Calu3 (cell line): ENCODE measurements at places on chromosomes 7 and 10.
A peak's percentile ranks its signal among the peaks of the same experiment; 100 is the strongest.

GRCh38 chr7:26556061-26556881 lies 264.6 kb downstream of the SNX10 start:
- peak; percentile 21 for DNase-seq

- no peak for DNase-seq
These were observed 22.0 kb upstream of the MSMB start for GRCh38 chr10:46068117-46068516.

DNA sequence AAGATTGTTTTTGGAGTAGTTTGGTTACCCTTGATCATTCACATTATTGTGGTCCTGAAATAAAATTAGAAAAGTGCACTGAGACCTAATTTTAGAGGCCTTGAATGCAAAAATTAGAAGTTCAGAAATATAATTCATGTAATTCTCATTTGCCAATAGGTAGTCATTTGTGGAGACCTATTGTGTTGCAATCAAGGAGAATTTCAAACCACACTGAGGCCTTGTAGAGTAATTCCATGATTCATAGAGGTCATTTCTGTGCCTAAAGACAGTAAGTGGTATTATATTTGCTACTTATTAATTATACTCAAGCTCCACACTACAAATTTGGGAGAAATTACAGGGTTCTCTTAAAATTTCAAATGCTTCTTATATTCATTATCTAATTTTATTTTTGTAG lies 946.8 kb upstream of the POT1 start:
- no peak for DNase-seq

- no peak for DNase-seq
These were observed 13.1 kb upstream of the UBE3C start for GRCh38 chr7:157125376-157126223.

DNA sequence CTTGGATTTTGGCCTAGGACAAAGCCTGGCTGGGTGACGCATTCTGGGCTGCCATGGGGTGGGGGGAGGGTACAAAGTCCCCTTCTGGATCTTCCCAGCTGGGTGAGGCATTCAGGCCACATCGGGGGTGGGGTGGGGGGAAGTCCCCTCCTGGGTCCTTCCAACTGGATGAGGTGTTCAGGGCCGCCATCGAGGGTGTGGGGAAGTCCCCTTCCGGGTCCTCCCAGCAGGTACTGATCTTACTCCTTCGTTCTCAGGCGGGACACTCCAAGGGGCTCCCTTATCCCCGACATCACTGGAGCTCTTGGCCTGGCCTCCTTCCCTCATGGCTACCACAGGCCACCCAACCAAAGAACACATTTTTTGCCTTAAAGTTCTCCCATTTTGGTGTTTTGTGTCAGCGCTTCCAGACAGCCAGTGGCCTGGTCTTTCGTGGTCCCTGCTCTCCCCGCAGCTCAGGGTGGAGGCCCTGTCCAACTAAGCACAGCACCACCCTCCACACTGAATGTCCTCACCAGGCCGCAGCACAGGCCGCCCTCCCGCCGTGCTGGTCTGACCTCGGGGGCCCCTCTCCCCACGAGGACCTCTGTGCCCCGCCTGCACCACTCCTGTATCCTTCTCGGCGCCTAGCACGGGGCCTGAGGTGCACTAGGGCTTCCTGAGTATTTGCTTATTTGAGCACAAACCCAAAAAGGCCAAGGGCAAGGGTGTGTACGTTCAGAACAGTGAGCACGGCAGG lies 38.5 kb downstream of the EN2 start:
- DNase-seq: no peak

GRCh38 chr10:3107426-3107961 lies 40.1 kb downstream of the PFKP start:
- peak; percentile 86 for DNase-seq

DNA sequence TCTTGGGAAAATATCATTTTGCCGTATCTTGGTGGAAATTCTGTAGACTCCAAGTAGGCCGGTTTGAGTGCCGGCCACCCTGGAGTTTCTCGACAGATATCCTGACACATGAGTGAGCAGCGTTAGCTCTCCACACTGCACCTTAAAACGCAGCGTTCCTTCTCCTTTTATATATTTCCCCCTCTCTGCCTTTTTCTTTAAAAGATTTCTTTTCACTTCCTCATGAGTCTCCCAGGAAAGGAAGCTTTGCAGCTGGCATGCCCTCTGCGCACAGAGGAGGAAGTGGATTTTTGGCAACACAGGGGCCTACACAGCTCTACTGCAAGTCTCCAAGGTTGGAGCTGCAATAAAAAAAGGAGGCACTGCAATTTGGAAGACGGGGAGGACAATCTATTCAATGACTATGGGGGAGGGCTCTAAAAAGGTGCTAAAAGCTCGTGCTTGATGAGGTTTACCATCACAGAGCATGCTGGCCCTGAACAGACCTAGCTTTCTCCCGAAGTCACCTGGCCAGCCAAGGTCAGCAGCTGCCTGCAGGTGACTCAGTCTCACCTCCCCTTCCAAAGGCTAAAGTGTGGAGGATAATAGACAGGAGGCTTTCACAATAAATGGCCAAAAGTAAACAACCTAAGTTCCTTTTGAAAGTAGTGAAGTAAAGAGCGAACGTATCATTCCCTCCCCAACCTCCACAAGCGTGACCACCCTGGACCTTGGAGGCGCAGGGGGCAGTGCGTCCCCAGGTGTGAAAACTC lies 252.8 kb downstream of the ZMYND11 start:
- DNase-seq: no peak

GRCh38 chr10:96168546-96168945 lies 38.4 kb downstream of the ZNF518A start:
- DNase-seq: no peak

GRCh38 chr7:30038196-30038980 lies 10.2 kb downstream of the PLEKHA8 start:
- no peak for DNase-seq

GRCh38 chr10:21326594-21327288 lies 198.7 kb downstream of the SKIDA1 start:
- DNase-seq: no peak

DNA sequence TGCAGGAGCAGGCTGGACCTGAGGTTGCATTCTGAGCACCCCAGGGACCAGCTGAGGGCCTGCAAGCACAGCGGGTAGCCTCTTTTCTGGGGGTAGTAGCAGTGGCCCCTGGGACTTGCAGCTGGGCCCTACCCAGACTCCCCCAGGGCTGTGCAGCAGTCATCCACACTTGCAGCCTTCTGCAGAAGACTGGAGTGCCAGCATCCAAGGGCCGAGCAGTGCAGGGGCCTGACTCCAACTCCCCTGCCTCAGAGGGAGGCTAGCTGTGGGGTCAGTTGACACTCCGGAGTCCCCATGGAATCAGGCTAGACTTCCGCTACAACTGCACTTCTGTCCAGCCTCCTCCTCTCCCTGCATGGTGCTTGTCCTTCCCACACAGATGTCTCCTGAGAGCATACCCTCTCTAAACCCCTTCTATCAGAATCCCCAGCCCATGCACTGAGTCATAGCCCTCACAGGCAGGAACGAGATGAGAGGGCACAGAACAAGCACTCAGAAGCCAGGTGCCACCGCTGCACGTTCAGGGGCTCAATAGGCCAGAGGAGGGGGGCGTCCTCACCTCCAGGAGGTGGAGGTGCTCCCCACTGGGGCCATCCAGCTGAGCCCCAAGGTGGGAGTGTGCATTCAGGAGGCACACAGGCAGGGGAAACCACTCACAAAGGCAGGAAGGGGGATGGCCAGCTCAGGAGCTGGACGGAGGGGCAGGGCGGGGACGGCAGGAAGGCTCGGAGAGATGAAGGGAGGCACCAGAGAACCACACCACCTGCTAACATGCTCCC lies 7.5 kb downstream of the RASGEF1A start:
- DNase-seq: no peak

DNA sequence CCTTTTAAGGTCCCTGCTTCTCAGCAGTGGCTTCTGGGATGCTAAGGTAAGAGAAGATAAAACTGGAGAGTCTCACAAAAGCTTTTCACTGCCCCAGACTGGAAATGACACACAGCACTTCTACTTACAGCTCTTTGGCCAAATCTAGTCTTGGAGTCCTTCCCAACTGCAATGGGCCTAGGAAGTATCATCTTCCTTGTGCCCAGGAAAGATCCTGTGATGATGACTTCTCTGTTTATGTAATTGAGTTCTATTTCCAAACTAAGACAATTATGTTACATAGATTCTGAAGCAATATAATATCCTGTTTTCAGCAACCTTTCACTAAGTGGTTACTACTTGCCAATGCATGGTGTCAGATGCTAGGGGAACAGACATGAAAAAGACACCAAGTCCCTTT lies 234.1 kb downstream of the PTEN start:
- no peak for DNase-seq

- DNase-seq: no peak
These were observed 13.5 kb upstream of the ZMIZ1 start for GRCh38 chr10:79055100-79055782.

DNA sequence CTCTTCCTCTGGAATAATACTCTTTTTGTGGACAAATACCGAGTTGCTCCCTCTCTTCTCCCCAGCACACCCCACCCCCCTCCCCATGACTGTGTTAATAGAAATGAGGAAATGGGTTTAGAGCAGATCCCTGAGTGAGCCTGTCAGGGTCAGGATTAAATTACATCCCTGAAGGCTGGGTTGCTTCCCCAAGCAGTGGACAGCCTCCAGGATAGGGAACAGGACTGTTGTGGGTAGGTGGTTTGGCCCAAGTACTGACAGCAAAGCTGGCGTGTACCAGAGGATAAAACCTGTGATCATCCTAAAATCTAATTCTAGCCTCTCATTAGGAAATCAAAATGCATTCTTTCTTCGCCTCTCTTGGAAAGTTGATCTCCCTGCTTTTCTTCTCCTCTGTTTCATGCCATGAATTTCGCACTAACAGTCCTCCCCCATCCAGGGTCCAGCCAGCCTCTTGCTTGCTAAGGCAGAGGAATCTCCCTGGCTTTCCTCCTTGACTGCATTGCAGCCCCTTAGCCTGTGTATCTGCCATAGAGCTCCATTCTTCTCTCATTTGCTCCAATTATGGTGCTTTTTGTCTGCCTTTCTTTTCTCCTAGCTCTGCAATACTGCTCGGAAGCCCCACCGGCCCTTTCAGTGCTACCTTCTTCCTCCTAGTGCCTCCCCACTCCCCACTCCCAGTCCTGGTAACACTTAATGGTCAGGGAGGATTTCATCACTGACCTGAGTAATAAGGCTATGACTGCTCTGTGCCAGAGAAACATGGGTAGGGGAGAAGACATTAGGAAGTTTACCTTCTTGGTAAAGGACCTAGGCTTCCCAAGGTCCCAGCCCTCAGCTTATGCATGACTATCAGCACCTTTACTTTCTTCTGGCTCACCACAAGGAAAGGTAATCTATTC lies 8.4 kb downstream of the LRRC4 start:
- DNase-seq: peak; percentile 30

GRCh38 chr10:77600640-77601039 lies 37.0 kb downstream of the KCNMA1 start:
- no peak for DNase-seq

GRCh38 chr7:54546081-54546985 lies 4.2 kb downstream of the VSTM2A start:
- peak; percentile 83 for DNase-seq

DNA sequence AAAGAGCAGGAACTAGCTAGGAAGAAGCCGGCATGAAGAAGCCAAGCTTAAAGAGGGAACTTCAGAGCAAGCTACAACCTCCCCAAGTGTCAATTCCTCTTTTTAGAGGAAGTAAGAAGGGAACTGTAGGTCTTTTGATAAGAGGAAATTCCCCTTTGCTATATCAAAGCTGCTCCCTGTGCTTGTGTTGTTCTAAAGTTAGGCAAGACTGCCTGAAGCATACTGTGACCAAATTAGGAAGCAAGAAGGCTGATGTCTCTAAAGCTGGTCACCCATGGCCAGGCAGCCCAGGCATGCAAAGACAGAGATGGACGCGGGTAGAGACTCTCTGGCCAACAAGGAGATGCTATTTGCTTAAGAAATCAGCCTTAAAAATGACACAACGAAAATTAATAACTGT lies 87.9 kb downstream of the RNF216 start:
- DNase-seq: peak; percentile 13

- DNase-seq: peak; percentile 32
These were observed 94.5 kb downstream of the KMT2C start for GRCh38 chr7:152341039-152341913.

DNA sequence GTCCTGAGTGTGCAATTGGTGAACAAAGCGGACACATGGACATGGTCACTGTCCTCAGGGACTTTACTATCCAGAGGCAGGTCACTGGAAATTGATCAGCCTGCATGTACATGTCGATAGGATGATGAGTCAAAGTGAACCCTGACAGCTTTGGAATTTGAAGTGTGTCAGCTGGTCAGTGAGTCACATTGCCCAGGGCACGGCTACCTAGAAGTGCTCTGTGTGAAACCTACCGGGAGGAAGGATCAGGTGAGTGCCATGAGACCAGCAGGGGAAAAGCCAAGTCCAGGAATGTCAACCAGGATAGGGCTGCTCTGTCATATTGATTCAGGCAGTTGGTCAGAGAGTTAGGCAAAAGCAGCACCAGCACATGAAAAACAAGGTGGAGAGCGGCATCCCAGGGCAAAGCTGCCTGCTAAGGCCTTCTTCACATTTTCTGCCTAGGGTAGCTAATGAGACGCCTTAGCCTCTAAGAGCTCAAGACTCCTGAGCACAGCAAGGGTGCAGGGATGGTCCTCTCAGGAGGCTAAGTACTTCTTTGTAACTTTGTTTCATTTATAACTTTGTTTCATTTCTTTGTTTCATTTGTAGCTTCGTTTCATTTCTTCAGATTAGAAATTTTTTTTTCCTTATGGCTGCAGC lies 19.4 kb upstream of the PDCD4 start:
- DNase-seq: peak; percentile 59

DNA sequence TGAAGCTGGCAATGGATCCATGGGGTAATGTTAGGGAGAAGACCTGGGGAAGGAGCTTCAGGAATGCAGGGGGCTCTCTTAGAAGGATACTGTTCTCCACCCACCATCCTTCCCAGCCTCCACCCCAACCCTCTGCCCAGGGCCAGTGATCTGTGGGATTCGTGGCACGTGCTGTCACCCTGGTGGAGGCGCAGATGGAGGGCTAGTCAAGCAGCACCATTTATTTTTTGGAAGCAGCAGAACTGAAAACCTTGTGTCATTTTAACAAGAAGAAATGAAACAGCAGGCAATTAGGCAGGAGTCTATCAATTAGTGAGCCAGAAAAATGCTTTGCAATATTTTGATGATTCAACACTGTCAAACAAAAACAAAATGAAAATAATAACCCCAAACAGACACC lies 155.9 kb downstream of the SH2D4B start:
- DNase-seq: no peak

DNA sequence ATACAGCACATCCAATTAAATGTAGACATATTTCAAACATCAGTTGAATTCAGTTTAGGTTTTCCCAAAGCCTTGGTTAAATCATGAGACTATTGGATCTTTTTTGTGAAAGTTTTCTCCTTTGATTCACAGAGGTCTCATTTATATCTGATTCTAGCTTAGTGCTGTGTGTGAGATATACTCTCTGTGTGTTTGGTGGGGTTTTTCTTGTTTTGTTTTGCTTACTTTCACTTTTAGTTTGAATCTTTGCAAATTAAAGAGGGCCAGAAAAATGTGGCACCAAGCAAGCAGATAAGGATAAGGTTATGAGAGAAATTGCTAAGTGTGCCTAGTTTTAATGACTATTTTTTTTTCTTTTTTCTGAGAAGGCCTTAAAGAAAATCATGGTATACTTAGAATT lies 12.6 kb upstream of the OR6B1 start:
- no peak for DNase-seq

- no peak for DNase-seq
These were observed 129.2 kb downstream of the TES start for GRCh38 chr7:116339564-116339963.
